NCI-H187 treated with DMSO at 0.1 percent for 48 hours (cell line): ENCODE measurements at places on chromosomes 12 and 14.
A peak's percentile ranks its signal among the peaks of the same experiment; 100 is the strongest.

DNA sequence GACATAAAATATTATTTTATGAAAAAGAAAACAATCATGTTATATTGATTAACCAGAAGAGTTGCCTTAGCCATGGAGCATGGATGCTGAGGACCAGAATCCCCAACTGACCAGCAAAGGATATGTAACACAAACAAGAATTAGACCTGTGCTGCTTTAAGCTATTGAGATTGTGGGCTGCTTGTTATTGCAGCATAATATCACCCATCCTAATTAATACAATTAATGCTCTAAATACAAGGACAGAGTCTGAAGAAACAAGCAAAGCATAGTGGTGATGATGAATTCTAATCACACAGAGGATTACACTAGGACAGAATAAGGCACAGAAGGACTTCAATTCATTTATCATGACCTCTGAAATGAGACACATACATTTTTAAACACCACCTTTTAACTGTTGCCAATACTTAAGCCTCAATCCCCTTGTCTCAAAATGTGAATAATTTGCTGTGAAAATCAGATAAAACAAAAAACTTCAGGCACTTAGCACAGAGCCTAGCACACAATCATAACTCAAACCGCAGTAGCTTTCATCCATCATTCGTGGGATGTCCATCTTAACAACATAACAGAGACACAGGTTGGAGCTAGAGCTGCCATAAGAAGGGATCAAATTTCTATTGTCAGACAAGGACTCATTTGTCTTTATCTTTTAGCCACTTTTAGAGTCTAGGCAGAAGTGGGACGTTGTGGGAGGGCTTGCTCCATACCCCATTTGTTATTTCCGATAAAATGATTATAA lies 449.6 kb upstream of the DCN start:
- no peak for DNase-seq

GRCh38 chr14:77133720-77134338 lies 7.8 kb downstream of the ZDHHC22 start:
- DNase-seq: no peak

GRCh38 chr12:6031001-6031400 lies 85.9 kb upstream of the ANO2 start:
- peak; percentile 73 for DNase-seq

DNA sequence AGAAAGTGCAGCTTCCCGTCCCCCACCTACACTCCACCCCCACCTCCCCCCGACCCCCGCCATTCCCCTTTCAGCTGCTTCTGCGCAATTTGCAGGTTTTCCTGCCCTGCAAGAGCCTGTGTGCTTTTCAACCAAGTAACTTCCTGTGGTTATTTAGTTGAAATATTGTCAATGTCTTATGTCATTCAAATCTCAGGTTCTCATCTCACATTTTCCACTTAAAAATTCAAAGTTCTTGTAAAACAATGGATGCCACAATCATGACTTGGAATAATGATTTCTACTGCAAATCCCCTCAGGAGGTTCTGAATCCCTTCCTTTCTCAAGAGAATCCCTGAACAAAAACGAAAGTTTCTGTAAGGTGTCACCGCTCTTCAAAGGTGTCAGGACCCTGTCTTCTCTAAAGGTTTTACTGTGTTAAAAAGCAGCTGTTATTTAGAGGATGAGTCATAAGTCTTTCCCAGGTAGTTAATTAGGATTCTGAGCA lies 31.6 kb downstream of the WBP11 start:
- no peak for DNase-seq

GRCh38 chr12:103697971-103698751 lies 111.1 kb downstream of the STAB2 start:
- DNase-seq: no peak

- DNase-seq: no peak
Measured at GRCh38 chr12:58395056-58395455, 453.7 kb downstream of the ATP23 start.
